Mesothelial cell of epicardium (in vitro differentiated cells): ENCODE measurements at places on chromosomes 1 and 21. TPM values are rescaled to one million over a fixed set of nuclear protein-coding genes. Genes with fewer than 3 reads are reported as not detected.

DNA sequence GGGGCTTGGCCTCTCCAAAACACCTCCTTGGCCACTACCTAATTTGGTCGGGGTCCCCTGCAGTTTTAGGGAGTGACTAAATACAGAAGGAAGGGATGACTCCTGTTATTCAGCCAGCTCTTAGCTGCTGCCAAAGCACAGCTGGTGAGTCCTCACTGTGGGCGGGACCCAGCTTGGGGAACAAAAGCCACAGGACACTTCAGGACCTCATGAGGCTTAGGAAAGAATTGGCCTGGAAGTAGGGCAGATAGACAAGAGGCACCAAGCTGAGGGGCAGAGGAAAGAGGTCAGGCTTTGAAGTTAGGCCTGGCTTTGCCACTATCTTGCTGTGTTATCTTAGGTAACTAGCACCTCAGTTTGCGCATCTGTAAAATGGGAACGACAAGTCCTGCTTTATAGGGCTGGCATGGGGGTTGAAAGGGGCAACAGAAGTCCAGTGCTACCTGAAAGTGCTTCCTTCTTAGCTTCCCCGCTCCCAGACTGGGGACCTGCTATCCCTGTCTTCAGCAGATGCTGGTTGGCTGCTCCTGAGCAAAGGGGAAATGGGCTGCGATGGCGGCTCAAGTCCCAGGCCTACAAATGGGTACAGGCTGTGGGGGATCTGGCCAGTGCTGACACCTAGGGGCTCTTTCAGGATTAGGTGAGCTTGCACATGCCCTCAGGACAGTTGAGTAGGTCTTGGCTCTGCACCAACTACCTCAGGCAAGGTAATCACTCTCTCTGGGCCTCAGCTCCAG lies 15.7 kb downstream of the IFI6 start:
- no peaks in the 10 kb centered on the region for H3K27me3 ChIP-seq
- no peaks in the 10 kb centered on the region for H3K36me3 ChIP-seq

DNA sequence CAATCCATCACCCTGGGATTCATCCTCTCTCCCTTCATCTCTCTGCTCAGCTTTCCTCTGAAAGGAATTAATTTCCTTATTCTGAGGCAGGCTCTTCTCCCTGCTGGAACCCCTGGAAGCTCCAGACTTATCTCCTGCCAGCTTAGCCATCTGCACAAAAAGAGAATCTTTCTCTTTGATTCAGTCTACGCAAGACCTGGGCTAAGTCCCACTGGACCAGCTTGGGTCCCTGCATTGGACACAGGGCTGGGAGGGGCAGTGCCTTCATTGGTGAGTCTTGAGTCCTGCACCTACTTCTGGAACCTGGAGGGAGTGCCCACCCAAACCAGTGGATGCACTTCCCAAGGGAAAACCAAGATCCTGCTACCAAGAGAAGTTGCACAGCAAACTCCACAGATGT lies 271.7 kb upstream of the CSF3R start:
- H3K27ac ChIP-seq = no peak overlapping the region
- no peaks in the 10 kb centered on the region for H3K4me1 ChIP-seq
- H3K4me3 ChIP-seq = no peak overlapping the region
- H3K27me3 ChIP-seq = peaks cover 22% of the 10 kb centered on the region

DNA sequence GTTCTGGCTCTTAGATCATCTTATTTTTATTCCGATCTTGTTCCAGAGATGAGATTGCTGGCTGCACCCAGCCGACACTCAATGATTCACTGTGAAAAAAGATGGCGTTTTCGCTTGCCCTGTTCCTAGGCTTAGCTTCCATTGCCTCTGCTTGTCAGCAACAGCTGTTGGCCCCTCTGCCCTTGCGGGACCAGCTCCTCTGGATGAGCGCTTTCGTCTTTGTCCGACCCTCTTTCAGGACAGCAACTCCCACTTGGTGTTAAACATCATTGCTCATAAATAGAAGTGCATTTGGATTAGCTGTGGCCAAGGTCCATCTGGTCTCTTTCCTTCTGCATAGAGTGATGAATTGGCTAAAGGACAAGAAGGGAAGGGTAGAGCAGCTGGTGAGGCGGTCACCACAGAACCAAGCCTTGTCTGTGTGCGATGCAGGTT lies 43.5 kb upstream of the SCCPDH start:
- no peaks in the 10 kb centered on the region for H3K36me3 ChIP-seq
- DNase-seq = no peak

GRCh38 chr1:1083416-1084371 lies 9.6 kb upstream of the RNF223 start:
- peak; percentile 35 for DNase-seq
- peaks cover 4% of the 10 kb centered on the region for H3K4me1 ChIP-seq
- no peak overlapping the region for H3K4me3 ChIP-seq
- peaks cover 2% of the 10 kb centered on the region for H3K27me3 ChIP-seq

- no peak overlapping the region for H3K4me3 ChIP-seq
- no peak for DNase-seq
- peaks cover 14% of the 10 kb centered on the region for H3K4me1 ChIP-seq
- H3K27ac ChIP-seq = no peak overlapping the region
- H3K27me3 ChIP-seq = no peaks in the 10 kb centered on the region
Observed at GRCh38 chr21:29506947-29507346, 208.2 kb downstream of the BACH1 start.

Gene HSPB7
- 5.0 to 6.3 TPM (median 6.3 TPM) in 3 replicates for total RNA-seq

Gene PRDM16
- total RNA-seq = 1.2 to 2.1 TPM (median 1.4 TPM) in 3 replicates

Gene C1orf198
- total RNA-seq = 143 to 151 TPM (median 149 TPM) in 3 replicates
